ENCODE measurements at places on chromosomes 5 and 9.

- DNase-seq: no peak
These were observed 771.6 kb upstream of the ZNF608 start for GRCh38 chr5:125517973-125518550.

DNA sequence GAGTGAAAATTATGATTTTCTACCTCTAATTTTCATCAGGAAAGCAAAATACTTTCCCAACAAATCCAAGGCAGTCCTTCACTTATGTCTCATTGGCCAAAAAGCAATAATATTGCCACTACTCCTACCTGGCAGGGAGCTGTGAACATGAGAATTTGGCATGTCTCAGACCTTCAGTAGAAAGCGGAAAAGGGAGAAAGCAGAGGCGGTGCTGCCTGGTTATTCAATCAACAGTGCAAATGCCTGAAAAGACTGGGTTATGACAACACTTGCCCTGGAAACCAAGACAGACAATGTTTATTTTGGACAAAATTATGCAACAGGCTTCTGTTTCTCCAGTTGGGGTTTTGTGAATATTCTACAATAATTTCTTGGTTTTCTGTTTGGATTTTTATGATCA lies 194.4 kb downstream of the TAF11L14 start:
- DNase-seq: peak; percentile 18

DNA sequence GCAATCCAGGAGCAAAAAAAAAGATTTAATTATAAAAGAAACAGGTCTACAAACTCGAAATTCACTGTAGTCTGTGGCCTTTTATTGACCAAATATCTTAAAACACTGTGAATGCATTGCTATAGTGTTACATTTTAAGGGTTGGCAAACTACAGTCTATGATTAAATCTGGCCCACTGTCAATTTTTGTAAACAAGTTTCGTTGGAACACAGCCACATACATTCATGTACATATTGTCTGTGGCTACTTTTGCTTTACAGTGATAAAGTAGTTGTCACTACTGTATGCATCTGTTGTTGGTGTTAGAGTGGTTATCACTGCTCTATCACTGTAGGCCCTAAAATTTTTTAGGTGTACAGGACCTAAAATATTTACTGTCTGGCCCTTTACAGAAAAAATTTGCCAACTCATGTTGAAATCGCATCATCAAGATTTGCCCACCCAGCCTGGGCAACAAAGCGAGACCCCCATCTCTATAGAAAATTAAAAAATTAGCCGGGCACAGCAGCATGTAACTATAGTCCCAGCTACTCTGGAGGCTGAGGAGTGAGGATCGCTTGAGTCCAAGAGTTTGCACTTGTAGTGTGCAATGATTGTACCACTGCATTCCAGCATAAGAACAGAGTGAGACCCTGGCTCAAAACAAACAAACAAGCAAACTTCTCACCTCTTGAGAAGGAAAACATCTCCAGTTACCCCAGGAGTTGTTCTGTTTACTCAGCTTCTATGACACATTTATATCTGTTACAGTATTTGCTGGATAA lies 89.0 kb downstream of the ERBIN start:
- no peak for DNase-seq

GRCh38 chr5:114648940-114649339 lies 287.1 kb downstream of the KCNN2 start:
- DNase-seq: no peak

GRCh38 chr9:134554373-134555093 lies 87.1 kb upstream of the COL5A1 start:
- DNase-seq: no peak

- no peak for DNase-seq
These were observed 9.9 kb downstream of the BBLN start for GRCh38 chr9:128169925-128170324.

All from fibroblast of gingiva (primary cell).